ENCODE measurements at places on chromosomes 3 and 15. TPM values are rescaled to one million over a fixed set of nuclear protein-coding genes. Genes with fewer than 3 reads are reported as not detected.
A peak's percentile ranks its signal among the peaks of the same experiment; 100 is the strongest.

TM6SF1 gene
- total RNA-seq = 0.14 TPM

CHRM5 gene
- total RNA-seq = 0.02 TPM

TAMM41 gene
- total RNA-seq = 11.0 TPM

FOXL2NB gene
- total RNA-seq = 2.3 TPM

EOMES gene
- total RNA-seq = 0.09 TPM

SIDT1 gene
- 0.02 TPM for total RNA-seq

SLC15A2 gene
- total RNA-seq = not detected

FILIP1L gene
- 29.0 TPM for total RNA-seq

SLC22A14 gene
- not detected for total RNA-seq

ACKR2 gene
- not detected for total RNA-seq

DNA sequence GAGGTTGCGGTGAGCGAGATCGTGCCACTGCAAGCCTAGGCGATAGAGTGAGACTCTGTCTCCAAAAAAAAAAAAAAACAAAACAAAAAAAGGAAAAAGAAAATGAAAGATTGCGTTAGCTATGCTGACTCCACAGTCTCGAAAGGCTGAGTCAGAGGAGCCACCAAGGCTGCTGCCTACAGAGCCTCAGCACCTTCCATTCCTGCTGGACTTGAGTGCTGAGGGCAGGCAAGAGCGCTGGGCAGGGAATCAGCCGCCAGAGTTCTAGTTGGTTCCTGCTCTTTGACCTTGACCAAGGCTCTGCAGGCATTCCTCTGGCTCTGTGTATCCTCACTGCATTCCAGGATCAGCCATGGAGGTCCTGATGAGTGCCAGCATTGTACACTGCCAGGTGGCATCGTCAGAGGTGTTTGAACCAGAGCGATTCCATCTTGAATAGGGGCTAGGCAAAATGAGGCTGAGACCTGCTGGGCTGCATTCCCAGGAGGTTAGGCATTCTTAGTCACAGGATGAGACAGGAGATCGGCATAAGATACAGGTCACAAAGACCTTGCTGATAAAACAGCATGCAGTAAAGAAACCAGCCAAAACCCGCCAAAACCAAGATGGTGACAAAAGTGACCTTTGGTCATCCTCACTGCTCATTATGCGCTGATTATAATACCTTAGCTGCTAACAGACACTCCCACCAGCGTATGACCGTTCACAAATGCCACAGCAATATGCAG lies 5.9 kb downstream of the MESP2 start:
- peak; percentile 59 for DNase-seq

DNA sequence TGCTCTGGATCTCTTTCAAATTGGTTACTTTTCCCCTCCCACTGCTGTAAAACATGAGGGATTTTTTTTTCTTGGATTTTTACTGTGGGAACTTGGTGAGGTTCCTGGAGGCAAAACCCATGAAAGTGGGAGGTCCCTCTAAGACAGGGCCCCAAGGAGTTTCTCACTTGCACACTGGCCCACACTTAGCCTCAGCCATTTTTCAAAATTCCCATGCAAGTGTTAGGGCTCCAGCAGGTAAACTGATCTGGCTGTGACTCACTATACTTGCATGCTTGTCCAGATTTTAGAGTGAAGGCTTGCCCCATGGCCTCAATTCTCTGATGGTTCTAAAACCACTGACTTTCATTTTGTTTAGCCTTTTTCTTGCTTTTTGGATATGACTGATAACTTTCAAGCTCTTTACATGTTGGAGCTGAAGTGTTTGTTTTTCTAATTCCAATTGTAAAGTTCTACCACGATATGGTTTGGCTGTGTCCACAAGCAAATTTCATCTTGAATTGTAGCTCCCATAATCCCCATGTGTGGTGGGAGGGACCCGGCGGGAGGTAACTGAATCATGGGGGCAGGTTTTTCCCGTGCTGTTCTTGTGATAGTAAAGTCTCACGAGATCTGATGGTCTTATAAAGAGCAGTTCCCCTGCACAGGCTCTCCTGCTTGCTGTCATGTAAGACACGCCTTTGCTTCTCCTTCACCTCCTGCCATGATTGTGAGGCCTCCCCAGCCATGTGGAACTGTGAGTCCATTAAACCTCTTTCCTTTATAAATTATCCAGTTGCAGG lies 37.7 kb downstream of the MCCC1 start:
- DNase-seq = no peak

DNA sequence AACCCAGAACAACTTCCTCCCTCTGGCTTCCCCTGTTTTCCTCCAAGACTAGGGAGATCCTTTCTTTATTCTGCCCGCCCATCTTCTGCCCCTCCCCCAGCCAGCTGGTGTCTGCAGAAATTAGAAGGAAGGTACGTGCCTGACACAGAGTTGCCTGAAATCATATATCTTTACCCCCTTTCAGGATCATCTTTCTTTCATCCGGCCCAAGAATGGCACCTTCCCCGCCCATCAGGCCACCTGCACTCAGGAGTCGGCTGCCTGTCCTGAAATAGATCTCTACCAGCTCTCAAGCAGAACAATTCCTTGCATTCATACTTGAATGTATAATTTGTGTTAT lies 133.7 kb downstream of the VGLL4 start:
- no peak for DNase-seq

DNA sequence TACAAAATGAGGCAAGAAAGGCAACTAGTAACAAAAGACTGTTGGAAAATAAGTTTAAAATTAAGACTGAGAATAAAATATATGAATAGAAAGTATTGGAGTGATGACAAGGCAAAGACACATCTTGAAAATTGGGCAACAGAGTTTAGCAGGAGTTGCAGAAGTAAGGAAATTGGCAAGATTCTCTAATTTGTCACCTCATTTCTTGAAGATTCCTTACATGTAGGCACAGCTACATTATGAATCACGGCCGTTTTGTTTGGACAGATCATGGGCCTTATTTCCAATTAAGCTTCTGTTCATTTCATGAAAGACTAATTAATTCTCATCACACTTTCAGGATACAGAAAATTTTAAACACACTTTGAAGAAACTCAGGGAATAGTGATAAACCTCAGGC lies 170.1 kb downstream of the ROBO1 start:
- no peak for DNase-seq

GRCh38 chr15:66635006-66635405 lies 67.0 kb upstream of the SMAD6 start:
- DNase-seq = no peak

GRCh38 chr3:152314677-152315353 lies 46.1 kb downstream of the MBNL1 start:
- no peak for DNase-seq

DNA sequence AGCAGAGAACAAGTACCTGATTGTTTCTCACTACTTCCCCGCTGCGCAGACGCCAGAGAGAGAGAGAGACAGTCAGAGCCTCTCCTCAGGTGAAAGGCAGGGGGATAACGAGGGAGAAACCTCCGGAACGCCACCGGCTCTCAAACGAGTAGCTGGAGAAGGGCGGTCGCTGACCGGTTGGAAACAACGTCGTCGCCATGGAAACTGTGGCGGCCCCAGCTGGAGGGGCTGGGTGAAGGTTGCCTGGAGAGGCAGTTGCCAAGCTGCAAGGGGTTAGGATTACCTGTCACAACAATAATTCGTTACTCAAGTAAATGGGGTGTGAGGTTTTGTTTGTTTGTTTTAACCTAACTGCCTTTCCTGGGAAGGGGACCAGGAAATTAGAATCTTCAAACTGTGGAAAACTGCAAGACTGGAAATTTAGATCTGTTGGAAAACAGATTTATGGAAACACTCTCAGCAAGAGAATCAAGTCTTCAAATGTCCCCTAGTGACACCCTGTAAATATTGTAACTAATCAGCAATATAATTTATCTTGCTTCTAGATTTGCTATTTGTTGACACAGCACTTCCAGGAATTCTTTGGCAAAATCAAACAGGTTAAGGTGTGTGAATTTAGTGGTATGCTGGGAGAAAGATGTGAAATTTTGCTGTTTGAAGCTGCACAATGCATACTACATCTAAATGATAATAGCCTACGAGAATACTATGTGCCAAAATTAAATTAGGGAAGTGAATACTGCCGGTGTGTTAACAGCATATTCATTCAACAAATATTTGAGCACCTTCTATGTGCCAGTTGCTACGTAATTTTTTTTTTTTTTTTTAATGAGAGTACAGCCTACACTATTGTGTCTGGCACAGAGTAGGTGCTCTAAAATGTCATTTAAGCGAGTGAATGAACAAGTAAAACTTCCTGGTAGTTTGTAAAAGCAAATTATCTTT lies at the start of gene DNAH12:
DNAH12 (minus strand) TSS at position 164 of the 945 bp plus-strand sequence. CDS start 1,474 bp downstream, outside the sequence.
- DNase-seq = no peak

GRCh38 chr15:53166684-53167201 lies 376.6 kb upstream of the ONECUT1 start:
- no peak for DNase-seq

DNA sequence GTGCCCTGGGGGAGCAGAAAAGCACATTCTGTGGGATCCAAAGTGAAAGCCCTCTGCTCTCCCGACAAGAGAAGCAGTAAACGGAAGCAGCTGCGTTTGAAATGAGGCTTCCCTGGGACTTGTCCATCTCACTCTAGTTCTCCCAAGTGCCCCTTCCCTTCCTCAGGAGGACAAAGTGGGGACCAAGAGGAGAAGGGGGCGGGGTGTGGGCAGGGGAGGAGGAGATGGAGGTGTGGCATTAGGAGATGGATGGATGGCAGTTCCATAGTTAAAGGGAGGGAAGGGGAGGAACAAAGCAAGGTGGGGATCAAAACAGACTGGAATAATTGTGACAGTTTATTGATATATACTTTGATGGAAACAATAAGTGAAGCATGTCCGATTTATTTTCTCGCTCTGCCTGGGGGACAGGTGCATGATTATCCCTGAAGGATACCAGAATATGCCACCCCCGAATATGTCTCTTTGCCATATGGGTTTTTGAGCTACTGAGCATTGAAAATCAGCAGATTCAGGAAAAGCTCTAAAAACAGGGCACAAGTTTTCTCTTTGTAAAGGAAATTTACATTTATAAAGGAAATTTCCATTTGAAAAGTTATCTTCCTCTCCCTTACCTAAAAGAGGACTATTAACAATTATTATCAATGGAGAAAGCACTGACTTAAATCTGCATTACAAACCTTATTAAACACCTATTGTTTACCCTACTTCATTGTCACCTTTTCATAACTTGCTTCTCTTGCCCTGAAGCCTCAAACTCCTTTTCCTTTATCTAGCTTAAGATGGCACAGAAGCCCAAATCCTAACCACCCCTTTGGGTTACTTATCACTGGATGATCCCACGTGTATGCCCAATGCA lies 58.9 kb upstream of the DAZL start:
- DNase-seq = no peak

GRCh38 chr15:63012444-63012843 lies 30.1 kb upstream of the TPM1 start:
- DNase-seq = no peak

DNA sequence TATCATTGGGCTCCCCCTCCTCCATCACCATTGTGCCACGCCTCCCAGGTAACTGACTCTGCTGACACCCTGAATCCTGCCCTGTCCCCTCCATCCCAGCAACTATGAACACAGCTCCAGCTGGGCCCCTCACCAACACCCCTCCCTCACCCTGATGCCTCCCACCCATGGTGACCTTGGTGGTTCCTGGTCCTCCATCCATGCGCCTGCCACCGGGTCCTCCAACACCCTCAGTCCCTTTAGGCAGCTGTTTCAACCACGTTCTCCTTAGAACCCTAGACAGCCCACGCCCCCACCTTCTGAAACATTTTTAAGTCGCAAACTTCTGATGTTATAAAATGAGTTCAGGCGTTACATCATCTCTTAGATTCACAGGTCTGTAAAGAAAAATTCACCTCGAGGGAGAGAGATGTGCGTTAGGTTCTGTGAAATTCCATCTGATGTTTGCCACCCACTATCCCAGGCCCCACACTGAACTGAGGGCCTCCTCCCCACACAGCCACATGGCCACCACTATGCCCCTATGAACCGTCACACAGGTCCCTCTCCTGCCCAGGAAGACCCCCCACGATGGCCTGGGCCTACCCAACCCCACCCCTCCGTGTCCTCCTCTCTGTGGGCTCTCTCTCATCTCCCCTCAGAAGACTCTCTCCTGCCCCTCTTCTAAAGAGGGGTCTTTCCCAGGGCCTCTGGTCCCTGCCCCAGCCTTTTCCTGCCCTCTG lies 29.8 kb downstream of the PCSK6 start:
- DNase-seq = no peak

GRCh38 chr15:78077053-78077870 lies at the start of gene TBC1D2B:
Gene TBC1D2B (minus strand): TSS chr15:78077711. CDS start chr15:78077652, 59 bp downstream.
- DNase-seq = no peak

DNA sequence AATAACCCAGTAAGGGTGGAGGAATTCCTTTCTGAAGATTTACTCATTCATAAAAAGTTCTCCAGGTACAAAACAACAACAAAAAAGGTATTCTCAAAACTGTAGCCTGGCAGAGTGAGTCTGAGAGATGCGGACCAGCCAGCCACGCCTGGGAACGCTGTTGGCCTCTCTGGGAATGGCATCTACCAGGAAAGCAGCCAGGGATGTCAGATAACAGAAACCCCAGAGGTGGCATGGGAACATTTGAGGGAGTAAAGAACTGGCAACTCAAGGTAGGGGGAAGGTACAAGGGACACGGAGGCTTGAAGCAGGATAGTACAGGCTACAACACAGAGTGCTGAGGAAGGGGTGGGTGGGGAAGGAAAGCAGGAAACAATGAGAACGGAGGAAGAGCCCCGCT lies 7.1 kb upstream of the AP3S2 start:
- no peak for DNase-seq

GRCh38 chr15:62165104-62165792 lies at the start of gene C2CD4B:
Gene C2CD4B (minus strand): TSS chr15:62165285. CDS start chr15:62164984, 301 bp downstream.
- no peak for DNase-seq

DNA sequence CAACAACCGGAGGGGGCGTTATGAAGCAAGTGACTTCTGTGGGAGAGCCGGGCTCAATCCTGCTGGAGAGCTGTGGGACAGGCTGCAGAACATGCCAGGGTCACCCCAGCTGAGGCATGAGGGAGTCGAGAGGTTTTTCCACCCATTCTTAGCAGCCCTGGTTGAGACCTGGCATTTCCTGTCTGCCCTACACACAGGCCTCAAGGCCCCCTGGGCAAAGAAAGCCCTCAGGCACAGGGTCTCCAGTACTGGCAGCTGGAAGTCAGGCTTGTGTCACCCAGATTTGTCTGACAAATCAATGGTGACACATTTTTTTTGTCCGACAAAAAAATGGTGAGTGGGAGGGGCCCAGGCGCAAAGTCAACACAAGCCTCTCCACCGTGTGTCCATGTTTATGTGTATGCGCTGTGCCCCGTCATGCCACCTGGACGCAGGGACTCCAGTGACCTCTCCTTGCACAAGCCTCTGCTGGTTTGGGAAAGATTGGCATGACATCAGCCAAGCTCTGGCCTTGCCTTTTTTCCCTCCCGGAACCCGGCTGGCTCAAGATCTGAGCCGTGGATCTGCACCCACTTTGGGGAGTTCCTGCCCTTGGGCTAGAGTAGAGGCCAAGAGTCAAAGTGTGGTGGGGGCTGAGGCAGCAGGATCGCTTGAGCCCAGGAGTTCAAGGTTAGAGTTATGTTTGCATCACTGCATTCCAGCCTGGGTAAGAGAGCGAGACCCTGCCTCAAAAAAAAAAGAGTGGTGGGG lies 20.8 kb upstream of the ALAS1 start:
- no peak for DNase-seq

GRCh38 chr3:3551981-3552380 lies 247.2 kb upstream of the LRRN1 start:
- no peak for DNase-seq
